Stimulated activated CD8-positive, alpha-beta memory T cell treated with anti-CD3 and anti-CD28 coated beads, Interleukin-4, amount 100 ng/mL, for 48 hours (primary cell): ENCODE measurements at places on chromosomes 2 and 18.

- no peak for DNase-seq
Observed at GRCh38 chr18:78305789-78306188, 673.8 kb upstream of the SALL3 start.

DNA sequence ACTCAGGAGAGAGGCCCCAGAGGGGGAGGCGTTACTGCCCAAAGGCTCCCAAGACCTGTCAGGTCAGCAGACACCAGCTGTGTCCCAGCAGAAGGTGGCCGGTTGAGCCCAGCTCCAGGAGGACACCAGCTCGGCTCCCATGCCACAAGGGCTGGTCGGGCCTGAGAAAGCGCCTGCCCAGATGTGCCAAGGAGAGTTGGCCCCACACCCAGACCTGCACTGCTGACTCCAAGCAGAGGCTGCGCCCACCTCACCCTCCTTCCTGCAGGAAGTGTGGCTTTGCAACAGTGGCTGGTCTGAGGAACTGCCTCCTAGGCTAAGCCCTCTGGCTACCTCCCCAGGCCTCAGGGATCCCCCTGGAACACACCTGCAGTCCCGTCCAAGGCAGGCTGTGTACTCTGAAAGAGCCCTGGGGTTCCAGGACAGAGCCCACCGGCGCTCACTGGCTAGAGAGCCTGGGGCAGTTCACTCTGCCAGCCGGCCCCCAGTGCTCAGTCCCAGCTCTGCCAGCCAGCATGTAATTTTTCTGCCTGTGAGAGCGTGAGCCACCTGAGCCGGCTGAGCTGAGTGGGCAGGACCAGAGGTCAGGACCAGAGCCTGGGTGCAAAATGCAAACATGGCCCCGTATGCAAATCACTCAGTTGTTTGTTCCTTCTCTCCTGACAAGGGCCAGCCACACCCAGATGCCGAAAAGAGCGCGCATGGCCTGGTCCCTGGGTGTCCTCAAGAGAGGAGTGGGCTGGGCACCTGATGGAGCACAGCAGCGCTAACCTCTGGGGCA is 36.9 kb upstream of the PTMA start:
- DNase-seq = no peak

- no peak for DNase-seq
Observed at GRCh38 chr18:44627280-44627679, 53.4 kb upstream of the SETBP1 start.

GRCh38 chr2:151032741-151033191 is 228.9 kb downstream of the RBM43 start:
- DNase-seq = no peak

- DNase-seq = no peak
Observed at GRCh38 chr18:76233876-76234675, 261.0 kb downstream of the ZNF516 start.

GRCh38 chr2:85222792-85223191 is 89.6 kb downstream of the TCF7L1 start:
- DNase-seq = no peak

GRCh38 chr18:46518438-46518837 is 138.6 kb downstream of the LOXHD1 start:
- no peak for DNase-seq

GRCh38 chr2:74186038-74186437 is 7.4 kb upstream of the MOB1A start:
- peak; percentile 58 for DNase-seq
